ENCODE measurements at places on chromosomes 6 and 20.

DNA sequence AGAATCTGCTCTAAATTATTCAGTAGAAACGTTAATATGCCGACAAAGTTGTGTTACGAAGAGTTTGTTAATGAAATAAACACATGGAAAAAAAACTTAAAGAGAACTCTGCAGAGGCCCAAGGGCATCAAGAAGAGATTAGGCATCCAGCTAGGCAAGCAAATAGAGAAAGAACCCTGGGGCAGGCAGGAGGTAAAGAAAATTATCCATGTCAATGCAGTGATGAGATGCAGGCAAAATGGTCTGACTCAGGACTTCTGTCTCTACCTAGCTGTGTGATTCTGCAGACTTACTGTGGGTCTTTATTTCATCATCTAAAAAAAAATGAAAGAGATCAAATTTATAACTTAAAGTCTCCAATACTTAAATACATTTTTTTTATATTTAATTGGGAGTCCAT, 448.0 kb downstream of the HAO1 start:
- DNase-seq: no peak

GRCh38 chr6:125539892-125540291, 209.5 kb upstream of the HEY2 start:
- no peak for DNase-seq

- no peak for DNase-seq
These were observed 104.9 kb downstream of the GJA10 start for GRCh38 chr6:89999154-89999553.

- DNase-seq: no peak
These were observed 38.3 kb downstream of the FAM120B start for GRCh38 chr6:170344631-170345576.

DNA sequence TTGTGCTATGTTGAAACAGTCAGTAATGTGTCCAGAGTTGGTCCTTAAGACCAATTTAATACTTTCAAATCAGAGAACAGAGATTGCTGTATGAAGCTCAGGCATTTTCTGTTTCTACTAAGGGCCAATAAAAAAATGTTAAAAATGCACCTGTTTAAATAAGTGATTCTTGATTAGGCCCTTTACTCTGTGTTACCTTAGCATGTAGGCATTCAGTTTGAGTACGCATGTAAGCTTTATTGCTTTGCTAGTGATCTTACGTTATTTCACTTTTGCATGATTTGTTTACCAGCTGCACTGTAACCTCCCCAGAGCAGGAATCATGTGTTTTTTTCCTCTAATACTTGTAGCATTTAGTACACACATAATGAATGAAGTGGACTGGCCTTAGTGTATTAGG, 61.0 kb downstream of the AFG1L start:
- DNase-seq: no peak

GRCh38 chr6:151096255-151096612, 143.5 kb upstream of the AKAP12 start:
- no peak for DNase-seq

DNA sequence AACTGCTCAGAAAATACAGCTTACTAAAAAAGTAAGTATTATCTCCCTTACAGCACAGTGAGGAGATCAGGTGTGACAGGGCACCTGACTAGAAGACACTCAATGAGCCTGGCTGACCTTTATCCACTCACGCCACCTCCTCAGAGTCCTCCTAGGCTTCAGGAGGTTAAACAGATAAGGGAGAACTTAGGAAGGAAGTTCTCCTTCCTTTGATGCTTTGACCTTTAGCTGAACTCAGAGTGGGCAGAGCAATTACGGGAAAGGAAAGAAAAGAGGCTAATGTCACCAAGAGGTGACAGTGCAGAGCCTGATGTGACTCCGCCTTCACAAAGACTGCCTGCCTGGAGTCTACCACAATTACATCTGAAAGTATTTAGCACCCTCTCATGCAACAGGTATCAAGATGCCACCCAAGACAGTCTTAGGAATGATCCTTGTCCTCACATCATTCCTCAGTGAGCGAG, 36.7 kb downstream of the MAN1A1 start:
- DNase-seq: no peak

- DNase-seq: no peak
These were observed 1.9 kb upstream of the ZNF831 start for GRCh38 chr20:59161721-59162120.

GRCh38 chr6:95417856-95418255, 159.5 kb upstream of the MANEA start:
- no peak for DNase-seq

GRCh38 chr20:49343246-49343645, 65.4 kb upstream of the ZNFX1 start:
- no peak for DNase-seq

DNA sequence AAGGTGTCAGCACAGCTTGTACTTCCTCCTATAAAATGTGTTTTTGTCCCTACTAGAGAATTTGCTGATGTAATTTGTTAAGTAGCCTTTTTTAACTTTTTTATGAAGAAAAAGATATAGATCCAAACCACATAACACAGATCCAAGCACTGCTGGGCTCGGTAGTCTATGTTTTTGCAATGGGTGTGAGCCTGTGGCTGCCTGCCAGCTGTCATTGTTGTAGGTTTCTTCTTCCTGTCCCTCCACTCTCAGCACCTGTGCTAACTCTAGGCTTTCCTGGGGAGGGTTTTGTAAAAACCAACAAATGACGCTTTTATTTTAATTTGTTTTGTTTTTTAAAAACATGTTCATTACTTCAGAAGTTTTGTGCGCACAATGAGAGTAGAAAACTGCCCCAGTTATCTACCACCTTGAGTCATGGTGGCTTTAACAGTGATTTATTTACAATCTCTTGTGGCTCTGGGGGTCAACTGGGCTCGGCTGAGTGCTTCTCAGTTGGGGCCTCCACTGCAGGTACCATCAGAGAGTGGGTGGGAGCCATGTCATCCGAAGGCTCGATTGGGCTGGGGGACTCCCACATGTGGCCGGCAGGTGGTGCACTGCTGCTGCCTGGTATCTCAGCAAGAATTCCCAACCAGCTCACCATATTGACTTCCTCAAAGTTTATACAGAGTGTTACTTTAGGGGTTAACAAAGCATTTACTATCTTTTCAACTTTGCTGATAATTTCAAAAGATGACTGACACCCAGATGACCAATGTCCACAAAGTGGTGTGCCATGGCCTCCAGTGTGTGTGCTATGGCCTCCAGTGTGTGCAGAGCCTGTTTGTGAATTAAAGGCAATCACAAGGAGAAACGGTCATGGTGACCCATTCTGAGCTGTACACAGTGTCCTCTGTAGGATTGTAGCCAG, 3.0 kb upstream of the CCR6 start:
- no peak for DNase-seq

DNA sequence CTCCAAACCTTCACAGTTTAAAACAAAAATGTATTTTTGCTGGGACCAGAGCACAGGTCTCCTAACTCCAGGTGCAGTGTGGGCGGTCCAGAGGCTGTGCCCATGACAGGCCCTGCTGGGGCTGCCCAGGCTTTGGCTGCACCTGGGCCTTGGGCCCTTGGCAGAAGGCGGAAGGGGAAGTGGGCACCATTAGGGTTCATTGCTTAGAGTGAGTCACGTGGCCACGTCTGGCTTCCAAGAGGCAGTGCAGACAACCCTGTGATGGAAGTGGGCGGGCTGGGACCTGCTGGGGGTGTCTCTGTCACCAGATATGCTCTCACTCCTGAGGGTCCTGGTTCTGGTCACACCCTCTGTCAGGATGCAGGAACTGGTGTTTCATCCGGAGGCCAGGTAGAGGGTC, 302.2 kb downstream of the QKI start:
- no peak for DNase-seq

DNA sequence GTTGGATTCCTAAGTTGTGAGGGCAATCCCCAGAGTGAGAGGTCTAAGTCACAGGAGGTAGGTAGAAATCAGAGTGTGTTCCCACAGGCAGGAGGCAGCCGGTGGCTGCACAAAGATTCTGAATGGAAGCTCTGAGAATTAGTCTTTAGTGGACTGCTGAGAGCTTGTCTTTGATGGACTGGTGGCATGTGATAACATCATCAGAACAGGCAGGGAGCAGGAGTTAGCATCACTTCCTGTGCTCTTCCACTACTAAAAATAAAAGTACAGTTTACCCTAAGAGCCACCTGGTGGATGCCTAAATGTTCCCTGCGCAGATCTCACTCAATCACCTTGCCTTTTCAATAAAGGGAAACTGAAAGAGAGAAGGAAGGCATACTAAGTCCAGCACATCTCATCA, 294.6 kb upstream of the POU3F2 start:
- DNase-seq: no peak

- no peak for DNase-seq
These were observed 229.7 kb upstream of the ASCC3 start for GRCh38 chr6:101110814-101111213.

- DNase-seq: peak; percentile 10
These were observed 828 bp downstream of the ADGRB3 start for GRCh38 chr6:68635706-68636513.

DNA sequence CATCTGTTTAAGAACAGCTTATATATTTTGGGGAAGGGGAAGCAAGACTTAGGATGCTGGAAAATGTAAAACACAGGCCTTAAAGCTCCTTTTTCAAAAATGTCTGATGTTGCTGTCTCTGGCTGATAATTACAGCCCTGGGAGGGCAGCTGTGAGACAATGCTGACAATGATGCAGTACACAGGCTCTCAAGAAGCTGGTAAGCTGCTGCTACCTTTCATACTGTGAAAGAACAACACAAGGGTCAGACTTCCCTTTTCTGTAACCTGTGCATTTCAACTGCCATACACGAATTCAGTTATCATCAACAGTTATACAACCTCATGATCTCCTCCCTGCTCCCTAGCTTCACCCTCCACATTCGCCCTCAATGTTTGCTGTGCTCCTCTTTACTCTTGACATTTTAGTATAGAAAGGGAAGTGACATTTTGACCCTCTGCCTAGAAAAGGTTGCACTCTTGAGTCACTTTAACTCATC, 25.2 kb downstream of the MAP7 start:
- DNase-seq: no peak

GRCh38 chr20:51481341-51481914, 61.1 kb downstream of the NFATC2 start:
- peak; percentile 61 for DNase-seq

- DNase-seq: peak; percentile 76
These were observed 69.4 kb upstream of the NAA20 start for GRCh38 chr20:19947611-19948264.

DNA sequence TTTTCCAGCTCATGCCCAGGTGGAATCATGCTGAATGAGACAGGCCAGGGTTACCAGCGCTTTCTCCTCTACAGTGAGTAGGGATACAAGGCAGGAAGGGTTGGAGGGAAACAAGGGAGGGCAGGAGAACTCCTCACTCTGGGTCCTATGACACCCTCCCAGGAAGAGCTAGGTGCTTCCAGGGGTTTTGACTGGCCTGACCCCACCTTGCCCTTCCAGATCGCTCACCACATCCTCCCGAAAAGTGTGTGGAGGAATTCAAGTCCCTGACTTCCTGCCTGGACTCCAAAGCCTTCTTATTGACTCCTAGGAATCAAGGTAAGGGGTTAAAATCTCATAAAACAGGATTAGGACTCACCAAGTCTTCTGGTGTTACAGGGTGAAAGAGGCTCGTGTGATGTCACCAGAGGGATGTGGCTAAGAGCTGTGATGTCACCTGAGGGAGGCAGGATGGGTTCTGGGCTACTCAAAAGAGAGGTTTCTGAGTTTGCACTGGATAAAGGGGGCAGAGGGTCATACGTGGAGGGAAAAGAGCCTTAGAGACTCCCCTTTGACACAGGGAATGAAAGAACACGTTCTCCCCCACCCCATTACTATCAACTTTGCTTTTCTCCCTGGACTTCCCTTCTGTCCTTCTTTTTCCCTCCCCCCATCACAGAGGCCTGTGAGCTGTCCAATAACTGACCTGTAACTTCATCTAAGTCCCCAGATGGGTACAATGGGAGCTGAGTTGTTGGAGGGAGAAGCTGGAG, 1.9 kb downstream of the APOM start:
- DNase-seq: no peak

- DNase-seq: no peak
These were observed 94.1 kb upstream of the QKI start for GRCh38 chr6:163320402-163320801.

DNA sequence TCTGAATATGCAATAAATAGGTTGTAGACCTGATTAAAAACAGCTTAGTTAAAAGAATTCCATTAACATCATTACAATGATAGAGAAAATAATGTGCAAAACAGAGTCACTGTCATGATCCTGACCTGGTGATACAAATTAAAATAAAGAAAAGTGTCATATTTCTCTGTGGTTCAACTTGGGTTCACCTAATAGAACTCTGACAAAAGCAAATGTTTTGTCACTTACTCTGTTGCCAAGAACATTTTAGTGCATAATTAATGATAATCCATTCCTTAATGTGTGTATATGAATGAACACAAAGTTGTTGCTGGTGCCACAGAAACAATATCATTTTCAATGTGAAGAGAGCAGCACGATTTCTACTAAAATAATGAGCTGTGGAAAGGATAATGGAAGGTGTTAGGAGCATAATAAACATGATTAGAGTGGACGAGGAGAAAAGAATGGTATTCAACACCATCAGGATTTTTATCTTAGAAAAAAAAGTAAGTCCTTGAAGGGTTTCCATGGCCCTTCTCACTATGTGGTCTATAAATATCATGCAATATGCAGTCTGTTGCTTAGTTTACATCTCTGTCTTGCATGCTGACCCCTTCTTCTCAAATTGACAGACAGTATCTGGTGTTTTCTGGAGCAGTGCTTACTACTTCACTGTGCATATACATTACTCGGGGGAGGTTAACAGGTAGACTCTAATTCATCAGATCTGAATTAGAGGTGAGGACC, 656.6 kb upstream of the MMS22L start:
- no peak for DNase-seq

DNA sequence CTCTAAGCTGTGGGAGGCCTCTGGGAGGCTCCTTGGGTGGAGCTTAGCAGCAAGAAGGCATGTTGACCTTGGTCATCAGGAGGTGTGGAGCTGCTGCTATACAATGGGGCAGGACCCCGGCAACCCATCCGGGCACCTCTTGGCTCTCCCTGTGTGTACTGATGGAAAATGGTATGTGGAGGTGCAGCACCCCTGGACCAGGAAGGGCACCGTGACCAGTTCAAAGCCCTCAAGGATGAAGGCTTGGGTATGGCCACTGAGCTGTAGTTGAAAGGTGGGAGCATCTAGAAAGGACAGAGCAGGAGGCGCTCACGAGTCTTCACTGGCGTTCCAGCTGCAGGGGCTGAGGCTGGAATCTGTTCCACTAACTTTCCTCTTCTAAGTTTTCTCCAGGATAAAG, 6.7 kb upstream of the IRF4 start:
- DNase-seq: no peak

- no peak for DNase-seq
These were observed 135.6 kb downstream of the TFAP2C start for GRCh38 chr20:56764671-56765070.

DNA sequence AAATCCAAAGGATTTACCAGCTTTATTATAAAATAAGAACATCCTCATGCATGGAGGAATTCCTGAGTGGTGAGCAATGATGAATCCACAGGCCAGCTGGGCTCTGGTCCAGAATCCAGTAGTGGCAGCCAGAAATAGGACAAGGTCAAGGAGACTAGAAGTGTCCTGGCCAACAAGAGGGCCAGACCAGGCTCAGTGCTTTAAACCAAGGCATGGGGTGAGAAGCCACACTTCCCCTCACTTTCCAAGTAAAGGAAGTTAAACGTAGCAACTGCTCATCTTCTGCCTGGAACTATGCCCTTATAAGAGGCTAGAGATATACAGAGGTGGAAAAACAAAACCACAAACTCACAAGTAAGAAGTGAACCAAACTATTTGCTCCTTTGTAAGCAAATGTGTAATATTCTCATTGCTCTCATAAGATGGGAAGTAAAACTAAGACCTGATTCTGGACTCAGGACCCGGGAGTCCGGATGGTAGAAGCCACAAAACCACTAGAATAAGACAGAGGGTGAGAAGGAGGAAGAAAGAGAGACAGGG, 253.2 kb downstream of the UST start:
- no peak for DNase-seq

Measured in GM06990 (cell line).